ENCODE measurements at places on chromosomes 12 and 14. TPM values are rescaled to one million over a fixed set of nuclear protein-coding genes. Genes with fewer than 3 reads are reported as not detected.

Gene DYRK4
- 38.5 TPM for total RNA-seq

Gene PLEK2
- total RNA-seq = 21.7 TPM

Gene MYO1A
- total RNA-seq = 0.23 TPM

Gene MON2
- 96.9 TPM for total RNA-seq

Gene MANSC4
- total RNA-seq = not detected

Gene APPL2
- total RNA-seq = 36.5 TPM

GRCh38 chr12:117980616-117981015 is 11.8 kb upstream of the KSR2 start:
- no peak for DNase-seq

GRCh38 chr12:7693793-7694192 is 1.8 kb downstream of the GDF3 start:
- DNase-seq = no peak

GRCh38 chr12:31828071-31828470 is 99.2 kb upstream of the AMN1 start:
- no peak for DNase-seq

DNA sequence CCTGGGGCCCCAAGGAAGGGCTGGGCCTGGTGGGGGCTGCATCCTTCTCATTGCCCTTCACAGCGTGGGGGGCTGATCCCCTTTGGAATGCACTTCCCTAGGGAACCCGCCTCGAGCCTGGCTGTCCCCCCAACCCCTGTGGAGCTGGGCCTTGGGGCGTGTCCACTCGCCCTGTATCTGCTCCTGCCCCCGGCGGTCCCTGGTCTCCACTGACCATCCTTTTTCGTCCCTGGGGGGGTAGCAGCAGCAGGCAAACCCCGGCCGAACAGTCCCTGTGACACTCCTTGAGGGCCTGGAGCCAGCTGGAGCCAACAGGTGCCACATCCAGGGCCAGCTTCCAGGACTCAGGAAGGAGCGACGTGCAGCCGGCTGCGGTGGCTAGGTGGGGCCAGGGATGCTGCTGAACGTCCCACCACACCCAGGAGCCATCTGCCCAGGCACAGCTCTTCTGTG is 9.4 kb upstream of the GPR132 start:
- no peak for DNase-seq

GRCh38 chr12:109927622-109928021 is 27.5 kb downstream of the TCHP start:
- no peak for DNase-seq

DNA sequence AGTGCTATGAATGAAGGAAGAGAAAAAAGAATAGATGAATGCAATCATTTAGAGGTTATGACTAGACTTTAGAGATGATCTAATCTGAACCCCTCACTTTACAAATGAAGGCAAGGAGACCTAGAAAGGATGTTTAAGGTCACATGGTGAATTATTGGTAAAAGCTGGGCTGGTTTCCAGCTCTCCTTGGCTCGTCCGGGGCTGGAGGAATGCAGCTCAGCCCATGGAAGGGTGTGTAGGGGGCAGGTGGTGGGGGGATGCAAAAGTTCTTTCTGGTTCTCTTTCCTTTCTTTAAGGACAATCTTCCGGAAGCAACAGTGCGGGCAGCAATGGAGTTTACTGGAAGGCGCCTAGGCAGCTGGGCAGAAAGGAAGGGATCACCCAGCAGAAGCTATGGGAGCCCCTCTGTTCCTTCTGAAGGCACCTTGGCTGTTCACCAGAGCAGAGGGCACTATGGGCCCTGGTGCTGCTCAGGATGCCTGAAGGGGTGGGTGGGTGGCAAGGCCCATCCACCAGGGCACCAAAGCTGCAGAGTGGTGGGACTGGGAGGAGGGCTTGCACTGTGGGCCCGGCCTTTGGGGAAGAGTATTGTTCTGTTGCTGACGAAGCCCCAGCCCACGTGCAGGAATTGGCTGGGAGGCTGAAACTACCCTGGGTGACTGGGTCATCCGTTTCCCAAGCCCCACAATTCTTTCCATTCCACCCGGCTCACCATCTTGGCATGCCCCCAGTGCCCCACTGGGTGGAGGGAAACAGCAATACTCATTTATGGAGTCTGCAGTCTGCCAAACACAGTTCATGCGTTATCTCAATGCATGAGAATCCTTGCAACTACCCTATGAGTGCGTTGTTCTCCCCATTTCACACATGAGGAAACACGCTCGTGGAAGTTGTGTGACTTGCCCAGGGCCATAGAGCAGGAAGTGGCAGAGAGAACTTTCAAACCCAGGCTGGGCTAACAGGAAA is 78.2 kb downstream of the IRF2BPL start:
- DNase-seq = no peak
